D721Med (cell line): ENCODE measurements at places on chromosomes 12 and 14.

- no peak for DNase-seq
Measured at GRCh38 chr12:92078167-92079053, 67.2 kb downstream of the BTG1 start.

DNA sequence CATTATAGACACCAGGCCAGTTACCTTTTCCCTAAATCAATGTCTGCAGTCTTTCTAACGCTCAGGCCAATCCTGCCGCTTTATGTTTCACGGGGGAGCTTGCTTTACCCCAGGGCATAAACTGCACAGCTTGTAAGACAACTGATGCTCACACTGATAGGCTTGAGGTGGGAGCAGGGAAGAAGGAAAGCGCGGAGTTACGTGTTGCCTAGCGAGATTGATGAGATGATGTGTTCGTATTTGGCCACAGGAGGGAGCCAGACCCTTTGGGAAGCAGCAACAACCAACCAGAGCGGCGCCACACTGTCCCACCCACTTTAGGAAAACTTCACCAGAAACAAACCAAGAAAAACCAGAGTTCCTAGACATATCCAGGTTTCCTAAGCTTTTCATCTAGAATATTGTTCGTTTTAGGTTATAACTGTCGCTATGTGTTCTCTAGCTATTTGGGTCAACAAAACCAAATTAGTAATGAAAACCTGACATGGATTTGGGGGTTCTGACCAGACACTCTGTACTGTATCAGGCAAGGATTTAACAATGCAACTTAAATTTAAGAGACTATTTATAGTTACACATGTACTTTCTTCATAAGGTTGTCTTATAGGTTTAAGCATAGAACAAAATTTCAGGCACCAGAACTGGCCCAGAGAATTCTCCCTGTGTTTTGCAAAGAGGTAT, 2.4 kb downstream of the IL26 start:
- DNase-seq = no peak

DNA sequence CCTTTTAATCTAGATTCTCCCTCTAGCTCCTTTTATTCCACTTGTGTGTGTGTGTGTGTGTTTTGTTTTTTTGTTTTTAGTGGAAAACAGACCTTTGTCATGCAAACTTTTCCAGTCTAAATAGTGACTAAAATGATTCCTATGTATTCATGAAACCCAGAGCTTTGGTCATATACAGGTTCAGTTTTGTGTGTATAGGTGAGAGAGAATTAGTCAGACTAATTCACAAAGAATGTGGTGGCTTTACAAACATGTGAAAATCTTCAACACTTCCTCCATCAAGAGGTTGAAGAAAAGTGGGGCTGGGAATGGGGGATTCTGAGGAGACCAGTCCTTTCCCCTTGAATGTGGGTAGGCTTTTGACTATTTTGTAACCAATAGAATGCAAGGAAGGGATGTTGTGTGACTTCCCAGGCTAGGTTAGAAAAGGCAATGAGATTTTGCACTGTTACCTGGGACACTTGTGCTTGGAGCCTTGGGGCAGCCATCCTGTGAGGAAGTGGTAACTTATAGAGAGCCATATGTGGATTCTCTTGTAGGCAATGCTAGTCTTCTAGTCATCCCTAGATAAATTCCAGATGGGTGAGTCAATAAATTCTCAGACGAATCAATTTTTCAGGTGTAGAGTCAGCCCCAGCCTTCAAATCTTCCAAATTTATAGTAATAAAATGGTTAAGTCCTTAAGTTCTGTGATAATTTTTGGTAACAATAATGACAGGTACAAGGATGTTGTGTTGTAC, 236.1 kb downstream of the CEP128 start:
- DNase-seq = no peak

DNA sequence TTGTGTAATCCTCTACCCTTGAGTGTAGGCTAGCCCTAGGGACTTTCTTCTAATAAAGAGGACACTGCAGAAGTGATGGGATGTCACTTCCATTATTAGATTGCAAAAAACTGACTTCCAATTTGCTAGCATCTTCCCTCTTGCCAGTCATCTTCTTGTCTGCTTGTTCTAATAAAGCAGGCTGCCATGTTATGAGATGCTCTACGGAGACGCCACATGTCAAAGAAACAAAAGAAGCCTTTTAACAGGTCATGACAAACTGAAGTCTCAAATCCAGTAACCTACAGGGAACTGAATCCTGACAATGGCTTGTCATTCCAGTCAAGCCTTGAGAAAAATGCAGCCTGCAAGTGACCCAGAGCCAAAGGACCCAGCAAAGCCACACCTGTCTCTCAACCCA, 76.0 kb downstream of the CEP128 start:
- DNase-seq = no peak

DNA sequence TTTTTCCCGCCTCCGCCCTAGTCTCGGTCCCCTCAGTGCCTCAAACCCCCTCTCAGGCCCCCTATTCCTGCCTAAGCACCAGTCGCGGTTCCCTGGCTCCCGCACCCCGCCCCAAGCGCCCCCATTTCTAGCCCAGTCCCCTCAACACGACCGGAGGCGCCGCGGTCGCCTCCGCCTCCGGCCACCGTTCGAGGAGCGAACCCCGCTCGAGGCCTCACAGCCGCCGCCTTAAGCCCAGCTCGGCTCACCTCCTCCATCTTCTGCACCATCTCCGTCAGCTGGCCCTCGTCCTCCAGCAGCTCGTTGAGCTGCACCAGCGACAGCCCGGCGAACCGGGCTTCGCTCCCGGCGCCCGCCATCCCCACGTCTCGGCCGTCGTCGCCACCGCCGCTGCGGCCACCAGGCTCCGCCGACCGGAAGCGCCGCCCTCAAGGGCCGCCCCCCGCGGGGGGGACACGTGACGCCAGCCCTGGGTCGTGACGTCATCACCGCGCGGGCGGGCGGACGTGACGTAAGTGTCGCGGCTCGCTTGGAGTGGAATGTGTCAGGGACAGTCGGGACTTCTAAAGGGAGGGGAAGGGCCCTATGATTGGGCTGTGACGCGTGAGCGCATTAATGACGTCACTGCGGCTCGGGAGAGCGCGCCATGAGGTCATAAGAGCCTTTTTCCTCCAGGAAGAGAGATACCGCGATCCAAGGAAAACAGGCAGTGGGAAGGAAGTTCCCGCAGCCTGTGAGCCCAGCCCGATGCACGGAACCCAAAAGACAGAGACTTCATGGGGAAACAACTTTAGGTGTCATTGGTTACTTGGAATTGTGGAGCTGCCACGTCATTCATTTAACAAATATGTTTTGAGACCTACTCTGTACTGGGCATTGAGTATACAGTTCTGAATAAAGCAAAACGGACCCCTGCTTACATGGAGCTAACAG, at the start of gene VPS37B:
Gene VPS37B (minus strand): TSS at position 421 of the 933 bp plus-strand sequence. CDS start 62 bp downstream, at position 359.
- peak; percentile 72 for DNase-seq

GRCh38 chr14:91920526-91920925, 27.0 kb downstream of the FBLN5 start:
- DNase-seq = no peak
